ENCODE measurements at places on chromosomes 16 and 17.

DNA sequence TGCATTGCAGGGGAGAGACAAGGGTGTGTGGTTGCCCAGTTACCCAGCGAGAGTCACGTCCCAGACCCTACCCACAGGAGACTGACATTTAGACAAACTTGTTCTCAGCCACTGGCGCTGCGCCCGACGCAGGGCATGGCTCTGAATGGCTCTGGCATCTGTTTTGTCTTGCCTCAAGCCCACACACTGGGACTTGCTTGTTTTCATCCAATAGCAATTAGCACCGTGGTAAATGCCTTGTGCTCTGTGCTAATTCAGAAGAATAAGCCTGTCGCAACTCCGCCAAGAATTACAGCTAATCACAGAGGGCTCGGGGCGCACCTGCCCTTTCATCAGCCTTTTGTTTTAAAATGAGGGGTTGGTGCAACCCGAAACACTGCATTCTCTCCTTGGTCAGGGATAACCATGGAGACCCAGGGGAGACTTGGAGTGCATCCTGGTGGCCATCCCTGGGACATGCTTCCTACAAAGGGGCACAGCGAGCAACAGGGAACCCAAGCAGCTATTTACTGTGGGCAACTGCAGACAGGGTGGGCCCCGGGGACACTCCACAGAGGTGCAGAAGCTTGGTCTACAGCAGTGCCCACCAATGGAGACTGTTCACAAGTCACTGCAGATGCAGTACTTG, 220.6 kb upstream of the ZFHX3 start:
- DNase-seq: no peak

DNA sequence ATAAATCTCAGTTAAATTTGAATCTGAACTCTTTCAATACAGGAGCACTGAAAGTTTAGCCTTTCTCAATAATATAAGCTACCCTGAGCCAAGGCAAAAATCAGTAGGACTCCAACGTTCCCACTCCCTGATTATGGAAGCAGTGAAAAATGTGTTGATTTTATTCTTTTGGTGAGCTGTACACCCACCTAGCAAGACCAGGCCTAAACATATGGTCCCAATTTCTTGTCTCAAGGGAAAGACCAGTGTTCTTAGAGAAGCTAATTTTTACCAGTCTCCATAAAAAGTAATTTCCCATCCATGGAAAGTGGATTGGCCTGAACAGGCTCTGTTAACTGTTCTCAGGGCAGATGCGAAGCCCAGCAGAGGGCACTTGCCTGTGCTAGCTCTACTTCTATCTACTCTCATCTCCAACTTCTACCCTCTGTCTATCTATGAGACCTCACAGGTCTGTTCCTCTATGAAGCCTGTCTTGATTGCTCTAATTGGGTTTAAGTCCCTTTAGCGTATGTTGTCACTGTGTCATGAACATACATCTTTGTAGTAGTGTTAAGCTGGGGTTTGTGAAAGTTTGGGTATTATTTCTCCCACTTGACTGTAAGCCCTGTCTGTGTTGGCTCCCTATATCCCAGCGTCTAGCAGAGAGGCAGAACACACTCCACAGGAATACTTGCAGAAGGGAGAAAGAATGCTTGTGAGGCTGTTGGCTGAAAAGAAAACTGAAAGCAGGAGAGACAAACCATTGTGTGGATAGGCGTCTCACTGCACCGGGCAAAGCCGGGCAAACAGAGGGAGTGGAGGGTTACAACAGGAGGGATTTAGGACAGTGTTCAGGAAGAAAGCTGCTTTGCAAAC, 167.1 kb upstream of the MAF start:
- no peak for DNase-seq

DNA sequence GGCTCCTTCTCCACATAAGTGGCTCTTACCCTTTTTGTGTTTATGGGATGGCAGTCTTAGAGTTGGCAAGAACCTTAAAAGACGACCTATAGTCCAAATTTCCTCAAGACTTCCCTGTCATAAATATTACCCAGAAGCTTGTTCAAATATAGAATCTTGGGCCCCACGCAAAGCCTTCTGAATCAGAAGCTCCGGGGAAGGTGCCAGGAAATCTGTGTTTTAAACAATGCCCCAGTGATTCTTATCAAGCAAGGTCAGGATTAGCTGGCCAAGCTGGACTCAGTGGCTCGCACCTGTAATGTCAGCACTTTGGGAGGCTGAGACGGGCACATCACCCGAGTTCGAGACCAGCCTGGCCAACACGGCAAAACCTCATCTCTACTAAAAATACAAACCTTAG, 85.7 kb downstream of the TIMM22 start:
- no peak for DNase-seq

GRCh38 chr17:40551879-40552768, 13.1 kb downstream of the CCR7 start:
- DNase-seq: no peak

DNA sequence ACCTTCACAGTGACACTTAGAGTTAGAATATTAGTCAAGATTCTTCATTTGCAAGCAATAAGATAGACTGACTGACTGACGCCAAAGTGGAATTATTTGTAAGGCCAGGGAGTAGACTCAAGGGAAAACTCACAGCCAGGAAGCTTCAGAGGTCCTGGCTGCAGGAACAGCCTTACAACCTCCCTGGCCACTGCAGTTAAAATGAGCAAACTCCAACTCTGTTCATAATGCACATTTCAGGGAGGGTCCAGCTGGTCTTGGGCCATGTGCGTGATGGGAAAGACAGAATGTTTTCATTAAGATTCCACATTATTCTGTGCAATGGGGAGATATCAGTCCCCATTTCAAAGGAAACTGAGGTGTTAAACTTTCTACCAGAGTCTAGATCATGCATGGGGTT, 9.9 kb downstream of the CAPNS2 start:
- DNase-seq: no peak

DNA sequence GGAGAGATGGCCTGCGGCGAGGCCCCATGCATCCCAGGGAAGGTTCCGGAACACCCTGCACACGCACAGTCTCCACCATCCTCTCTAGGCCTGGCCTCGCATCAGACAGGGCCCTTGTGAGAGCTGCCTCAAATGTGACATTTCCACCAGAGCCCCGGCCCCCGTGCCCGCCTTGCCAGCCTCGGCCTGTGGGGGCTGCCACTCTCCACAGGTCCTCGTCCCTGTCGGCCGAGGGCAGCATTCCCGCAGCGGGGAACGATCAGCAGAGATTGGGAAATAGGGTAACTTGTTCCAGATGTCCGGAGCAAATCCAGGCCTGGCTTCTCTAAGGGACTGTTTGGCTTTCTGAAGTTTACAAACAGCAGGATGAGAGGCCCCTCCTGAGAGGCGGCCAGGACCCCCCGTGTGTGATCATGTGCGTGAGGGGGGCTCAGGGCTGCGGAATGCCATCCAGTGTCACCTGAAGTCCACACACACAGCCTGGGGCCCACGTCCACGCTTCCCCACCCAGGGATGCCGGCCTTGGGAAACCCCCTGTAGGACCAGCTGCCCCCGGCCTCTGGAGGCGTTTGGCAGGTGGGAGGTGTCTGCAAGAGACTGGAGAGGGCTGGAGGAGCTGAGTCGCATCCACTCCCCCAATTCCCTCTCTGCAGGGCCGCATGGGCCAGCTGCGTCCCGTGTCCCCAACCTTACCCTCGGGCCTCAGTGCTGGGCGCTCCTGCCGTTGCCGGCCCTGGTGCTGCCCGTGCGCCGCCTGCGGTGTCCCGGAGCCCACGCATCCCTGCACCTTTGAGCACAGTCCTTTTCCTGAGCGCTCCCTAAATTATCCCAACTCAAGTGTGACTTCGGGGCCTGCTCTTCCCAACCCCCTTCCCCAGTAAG, 70.4 kb downstream of the ZDHHC7 start:
- DNase-seq: no peak

- DNase-seq: no peak
Observed at GRCh38 chr17:35878361-35878760, 1.8 kb downstream of the CCL5 start.

GRCh38 chr16:87465306-87465705, 27.5 kb downstream of the ZCCHC14 start:
- no peak for DNase-seq

- no peak for DNase-seq
Observed at GRCh38 chr17:7352503-7352889, 534 bp downstream of the KCTD11 start.

DNA sequence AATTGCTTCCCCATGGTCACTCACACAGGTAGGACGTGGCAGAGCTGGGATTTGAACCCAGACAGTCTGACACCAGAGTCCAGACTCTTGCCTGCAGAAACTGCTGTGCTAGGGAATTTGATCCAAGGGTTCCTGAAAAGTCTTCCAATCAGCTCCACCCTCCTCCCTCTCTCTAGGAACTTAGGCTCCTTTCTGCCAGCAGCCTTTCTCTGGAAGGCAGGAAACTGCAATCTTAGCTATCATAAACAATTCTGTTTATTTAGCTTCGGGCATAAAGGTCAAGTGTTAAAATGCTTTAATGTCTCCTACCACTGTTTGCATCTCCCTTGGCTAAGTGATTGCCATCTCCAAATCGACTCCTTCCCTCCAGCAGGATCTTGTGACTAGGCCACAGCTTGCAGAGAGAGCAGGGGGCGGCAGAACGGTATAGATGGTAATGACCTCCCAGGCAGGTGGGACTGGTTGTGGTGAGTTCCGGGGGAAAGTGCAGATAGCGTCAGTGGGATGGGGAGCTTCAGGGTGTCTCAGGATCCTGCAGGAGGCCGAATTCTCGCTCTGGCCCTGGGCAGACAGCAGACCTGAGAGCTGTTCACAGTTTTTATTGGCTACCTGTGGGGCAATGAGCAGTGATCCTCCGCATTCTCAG, 882.4 kb upstream of the EEF2KMT start:
- no peak for DNase-seq

DNA sequence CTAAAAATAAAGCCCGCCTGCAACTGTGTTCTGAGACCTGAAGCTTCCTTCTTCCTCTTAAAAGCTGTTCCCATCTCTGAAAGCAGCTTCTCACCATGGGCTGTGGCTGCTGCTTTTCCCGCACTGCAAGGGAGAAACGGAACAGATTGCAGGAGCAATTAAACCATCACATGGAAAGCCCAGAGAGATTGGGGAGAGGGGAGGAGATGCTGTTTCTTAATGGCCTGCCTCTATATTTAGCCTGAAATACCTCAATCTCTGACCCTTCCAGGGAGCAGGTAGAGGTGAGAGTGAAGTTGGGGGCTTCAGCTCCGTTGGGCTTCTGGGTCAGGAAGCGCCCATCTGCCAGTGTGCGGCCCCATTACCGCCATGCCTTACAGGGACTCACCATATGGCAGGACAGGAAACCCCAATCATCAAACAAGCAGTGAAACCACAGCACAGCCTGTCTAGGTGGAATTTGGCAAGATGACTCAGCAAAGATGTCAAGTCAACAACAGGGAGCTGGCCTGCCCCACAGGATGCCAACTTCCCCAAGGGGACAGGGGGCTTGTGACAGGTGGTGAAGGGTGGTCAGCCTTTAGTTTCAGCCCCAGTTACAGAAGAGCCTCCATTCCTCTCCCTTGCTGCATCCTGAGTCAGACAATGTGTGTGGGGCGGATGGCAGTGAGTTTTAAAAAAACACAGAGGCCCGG, 286.6 kb upstream of the CCL2 start:
- no peak for DNase-seq

DNA sequence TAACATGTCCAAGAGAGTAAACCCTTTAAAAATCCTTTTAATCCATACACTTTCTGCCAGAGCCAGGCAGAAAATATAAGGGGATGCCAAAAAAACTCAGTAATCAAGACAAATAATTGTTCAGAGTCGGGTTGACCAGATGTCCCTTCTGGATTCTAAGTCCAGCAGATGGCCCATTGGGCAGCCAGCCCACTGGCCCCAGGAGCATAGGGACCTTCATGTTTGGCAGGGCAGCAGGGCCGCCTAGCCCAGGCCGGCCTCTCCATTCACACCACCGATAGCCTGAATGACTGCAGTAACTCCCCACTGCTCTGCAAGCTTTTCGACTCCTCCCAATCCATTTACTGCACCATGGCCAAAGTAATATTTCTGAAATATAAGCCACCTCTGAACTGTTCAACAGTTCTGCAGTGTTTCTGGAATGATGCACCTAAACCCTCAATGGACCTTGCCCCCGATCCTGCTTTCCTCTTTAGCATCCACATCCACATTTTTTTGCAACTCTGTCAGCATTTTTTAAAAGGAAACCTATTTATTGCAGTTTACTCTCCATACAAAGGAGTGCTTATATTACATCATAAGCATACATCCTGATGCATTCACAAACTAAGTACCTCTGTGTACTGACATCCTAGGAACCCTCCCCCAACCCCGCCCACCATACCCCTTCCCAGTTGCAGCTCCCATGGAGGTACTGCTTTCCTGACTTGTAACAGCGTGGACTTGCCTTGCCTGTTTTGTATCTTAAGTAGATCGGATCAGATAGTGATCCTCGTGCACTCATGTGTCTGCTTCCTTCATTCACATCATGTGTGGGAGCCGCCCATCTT, 46.4 kb downstream of the LDHD start:
- DNase-seq: no peak

DNA sequence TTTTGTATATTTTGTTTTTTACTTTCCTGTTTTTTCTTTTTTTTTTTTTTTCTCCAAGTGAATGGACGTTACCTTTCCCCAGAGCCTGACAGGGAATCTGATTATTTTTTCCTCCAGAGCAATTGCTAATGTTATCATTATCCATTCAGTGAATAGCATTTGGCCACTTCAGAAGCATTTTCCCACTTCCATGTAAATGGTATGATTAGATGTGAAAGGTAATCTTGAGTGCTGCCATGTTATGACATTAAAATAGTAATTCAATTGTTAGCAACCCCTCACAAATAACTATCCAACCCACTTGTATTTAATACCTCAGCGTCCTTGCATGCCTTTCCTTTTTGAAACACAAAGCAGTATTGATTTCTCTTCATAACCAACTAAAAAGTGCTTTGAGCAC, 1243.8 kb downstream of the CDH8 start:
- no peak for DNase-seq

Measured in left renal cortex interstitium (tissue), 4 donors.